Naive thymus-derived CD4-positive, alpha-beta T cell (primary cell): ENCODE measurements at places on chromosomes 2 and 18.

DNA sequence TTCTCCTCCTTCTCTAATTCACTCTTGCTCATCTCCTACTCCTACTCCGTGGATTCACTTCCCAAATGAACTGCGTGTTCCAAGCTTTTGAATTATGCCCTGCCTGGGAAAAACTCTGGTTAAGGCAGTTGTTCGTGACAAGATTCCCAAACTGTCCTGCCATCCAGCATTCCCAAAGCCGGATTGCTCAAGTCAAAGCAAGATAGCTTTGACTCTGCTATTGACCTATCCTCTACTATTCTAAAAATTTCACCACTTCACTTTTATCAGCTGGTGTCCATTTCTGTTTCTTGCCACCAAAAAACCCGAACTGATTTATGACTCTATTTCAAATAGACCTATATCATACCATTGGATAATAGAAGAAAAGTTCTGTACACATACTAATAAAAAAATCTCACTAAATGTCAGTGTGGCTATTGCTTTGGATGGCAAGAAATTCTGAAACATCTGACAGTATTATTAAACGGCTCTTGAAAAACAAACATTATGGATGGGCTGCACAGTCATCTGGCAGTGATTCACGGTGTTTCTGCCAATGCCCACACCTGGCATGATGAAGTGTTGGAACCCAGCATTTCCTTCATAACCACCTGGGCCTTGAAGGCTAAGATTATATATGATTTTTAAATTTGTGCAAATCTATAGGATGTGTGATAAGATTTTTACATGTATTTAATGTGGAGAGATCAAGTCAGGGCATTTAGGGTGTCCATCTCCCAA lies 87.4 kb downstream of the NCKAP5 start:
- DNase-seq: no peak

DNA sequence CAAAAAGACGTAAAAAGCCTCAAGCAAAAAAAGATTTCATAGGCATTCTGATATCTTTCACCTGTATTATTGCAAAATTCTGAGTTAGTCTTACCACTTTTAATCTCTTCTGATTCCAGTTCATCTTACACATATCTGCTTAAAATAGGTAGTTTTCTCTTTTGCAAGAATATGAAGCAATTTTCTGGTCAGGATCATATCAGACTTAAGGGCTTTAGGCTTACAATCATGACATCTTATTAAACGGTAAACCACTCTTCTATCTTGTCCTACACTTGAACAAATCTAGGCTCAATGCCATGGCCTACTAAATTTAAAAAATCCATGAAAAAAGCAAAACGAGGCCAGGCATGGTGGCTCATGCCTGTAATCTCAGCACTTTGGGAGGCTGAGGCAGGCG lies 50.1 kb upstream of the GAREM1 start:
- DNase-seq: no peak

DNA sequence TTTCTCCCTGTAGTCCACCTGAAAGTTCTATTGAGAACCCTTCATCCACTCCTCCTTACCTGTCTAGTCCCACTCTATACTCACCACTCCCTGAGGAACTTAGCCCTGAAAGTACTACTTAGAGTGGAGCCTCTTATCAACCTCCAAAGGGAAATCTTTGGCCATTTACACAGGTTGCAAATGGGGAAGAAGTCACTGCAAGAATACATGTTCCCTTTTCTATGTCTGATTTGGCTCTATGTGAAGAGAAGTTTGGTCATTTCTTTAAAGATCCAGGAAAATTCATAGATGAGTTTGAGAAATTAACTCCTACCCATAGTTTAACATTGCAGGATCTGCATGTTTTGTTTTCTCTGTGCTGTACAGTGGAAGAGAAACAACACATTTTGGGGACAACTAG lies 22.9 kb upstream of the MGAT4A start:
- DNase-seq: no peak

GRCh38 chr2:135563793-135564192 lies 32.5 kb downstream of the R3HDM1 start:
- no peak for DNase-seq

- DNase-seq: no peak
Measured at GRCh38 chr2:96716388-96716787, 23.5 kb downstream of the LMAN2L start.

GRCh38 chr2:23380562-23381065 lies 4.4 kb upstream of the KLHL29 start:
- DNase-seq: peak; percentile 52

GRCh38 chr2:136209561-136210454 lies 91.9 kb upstream of the CXCR4 start:
- no peak for DNase-seq
